ENCODE measurements at places on chromosomes 12 and 14.

GRCh38 chr14:75128596-75128990 is 1.7 kb upstream of the NEK9 start:
- no peak for DNase-seq

DNA sequence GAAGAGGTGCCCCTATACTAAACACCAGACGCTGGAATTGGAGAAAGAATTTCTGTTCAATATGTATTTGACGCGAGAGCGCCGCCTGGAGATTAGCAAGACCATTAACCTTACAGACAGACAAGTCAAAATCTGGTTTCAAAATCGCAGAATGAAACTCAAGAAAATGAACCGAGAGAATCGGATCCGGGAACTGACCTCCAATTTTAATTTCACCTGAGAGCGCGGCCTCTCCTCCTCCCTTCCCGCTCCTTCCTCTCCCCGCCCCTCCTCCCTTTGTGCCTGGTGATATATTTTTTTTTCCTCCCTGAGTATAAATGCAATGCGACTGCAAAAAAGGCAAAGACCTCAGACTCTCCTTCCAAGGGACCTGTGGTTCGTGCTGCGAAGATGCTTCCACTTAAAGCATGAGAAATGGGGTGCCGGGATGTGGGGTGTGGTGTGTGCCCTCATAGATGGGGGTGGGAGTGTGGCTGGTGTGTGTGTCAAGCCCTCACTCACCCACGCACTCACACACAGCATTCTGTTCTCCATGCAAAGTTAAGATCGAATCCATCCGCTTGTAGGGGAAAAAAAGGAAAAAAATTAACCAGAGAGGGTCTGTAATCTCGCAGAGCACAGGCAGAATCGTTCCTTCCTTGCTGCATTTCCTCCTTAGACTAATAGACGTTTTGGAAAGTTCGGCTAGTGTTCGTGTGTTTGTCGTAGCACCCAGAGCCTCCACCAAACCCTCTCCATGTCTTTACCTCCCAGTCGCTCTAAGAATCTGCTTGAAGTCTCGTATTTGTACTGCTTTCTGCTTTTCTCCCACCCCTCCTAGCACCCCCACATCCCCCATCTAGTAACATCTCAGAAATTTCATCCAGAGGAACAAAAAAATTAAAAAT is 4.5 kb downstream of the HOXC10 start:
- no peak for DNase-seq

DNA sequence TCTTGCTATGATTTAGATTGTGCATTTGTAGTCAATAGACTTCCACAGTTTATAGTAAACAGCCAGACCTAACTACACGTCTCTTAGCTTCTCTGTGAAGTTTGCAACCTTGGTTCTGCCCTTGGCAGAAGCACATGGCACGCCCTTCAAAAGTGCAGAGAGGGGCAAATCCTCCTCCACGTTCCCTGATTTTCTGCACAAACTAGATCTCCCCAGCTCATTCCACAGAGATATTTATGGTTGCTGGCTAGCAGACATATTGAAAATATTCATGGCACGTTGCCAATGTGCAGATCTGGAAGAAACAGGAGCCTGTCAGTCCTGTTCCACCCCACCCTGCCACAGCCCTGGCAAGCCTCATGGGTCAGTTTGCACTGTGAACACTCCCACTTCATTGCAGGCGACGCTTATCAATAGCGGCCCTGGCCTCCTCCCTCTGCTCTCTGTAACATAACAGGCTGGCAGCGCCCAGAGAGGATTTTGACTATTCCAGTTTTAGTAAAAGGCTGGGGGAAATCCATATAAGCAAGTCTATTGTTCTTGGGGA is 6.5 kb upstream of the LGALS3 start:
- no peak for DNase-seq

- no peak for DNase-seq
These were observed 107.9 kb upstream of the NAP1L1 start for GRCh38 chr12:76192416-76192815.

- no peak for DNase-seq
These were observed 462.5 kb downstream of the AEBP2 start for GRCh38 chr12:19901841-19902240.

GRCh38 chr14:91280129-91280528 is 35.6 kb upstream of the GPR68 start:
- DNase-seq = no peak

- DNase-seq = no peak
These were observed 8.2 kb upstream of the SERPINA11 start for GRCh38 chr14:94460631-94461416.

DNA sequence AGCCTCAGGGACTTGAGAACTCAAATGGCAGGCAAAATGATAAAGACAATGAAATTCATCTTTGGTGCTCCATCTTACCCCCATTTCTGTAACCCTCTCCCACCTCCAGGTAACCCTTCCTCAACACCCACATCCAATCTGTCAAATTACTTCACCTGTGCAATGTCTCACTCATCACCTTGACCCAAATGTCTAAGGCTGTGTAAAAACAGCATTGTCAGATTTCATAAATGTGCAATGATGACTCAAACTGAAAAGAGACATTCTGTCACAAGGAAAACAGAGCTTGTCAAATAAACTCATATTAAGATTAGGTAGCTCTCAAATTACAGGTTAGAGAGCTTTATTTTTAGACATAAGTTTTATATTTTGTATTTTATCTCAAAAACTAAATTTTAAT is 19.9 kb upstream of the COCH start:
- no peak for DNase-seq

DNA sequence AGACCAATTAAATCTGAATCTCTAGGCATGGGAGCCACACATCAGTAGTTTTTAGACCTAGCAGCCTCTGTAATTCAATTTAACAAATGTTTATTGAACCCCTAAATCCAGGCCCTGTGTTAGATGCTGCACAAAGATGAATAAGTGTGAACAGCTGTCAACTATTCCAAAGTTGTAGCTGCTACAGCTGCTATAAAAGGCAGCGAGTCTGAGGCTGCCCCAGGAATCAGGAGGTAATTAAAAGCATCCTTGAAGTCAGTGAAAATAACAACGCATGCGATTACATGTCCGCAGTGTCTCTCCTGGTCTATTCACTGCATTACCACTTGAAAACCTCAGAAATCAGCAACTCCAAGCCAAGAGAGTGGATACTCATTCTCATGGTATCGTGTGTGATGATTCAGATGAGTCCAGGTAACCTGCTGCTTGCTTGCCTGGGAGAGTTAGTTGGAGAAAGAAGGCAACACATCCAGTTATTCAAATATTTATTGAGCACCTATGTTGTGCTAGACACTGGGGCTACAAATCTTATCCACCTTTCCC is 34.9 kb upstream of the DDHD1 start:
- no peak for DNase-seq

GRCh38 chr14:60651796-60652673 is 2.8 kb upstream of the SIX1 start:
- DNase-seq = no peak

DNA sequence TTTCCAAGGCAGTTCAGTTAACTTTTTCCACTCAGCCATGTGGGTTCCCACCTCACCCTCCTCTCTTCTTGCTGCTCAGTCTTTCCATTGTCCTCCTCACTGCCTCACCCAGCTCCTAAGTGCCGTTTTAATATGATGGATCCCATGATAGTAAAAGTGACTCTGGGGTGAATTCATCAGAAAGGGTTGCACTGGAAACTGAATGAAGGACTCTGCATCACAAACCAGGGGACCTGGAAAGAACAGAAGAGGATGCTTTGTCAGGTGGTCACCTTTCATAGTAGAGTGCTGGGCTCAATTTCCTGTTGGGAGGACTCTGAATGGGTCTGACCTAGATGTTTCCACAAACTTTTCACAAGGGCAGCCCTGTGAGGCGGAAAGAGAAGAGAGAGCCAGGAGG is 67.8 kb upstream of the SLC8A3 start:
- DNase-seq = no peak

GRCh38 chr14:95814363-95815225 is 62.0 kb upstream of the TUNAR start:
- DNase-seq = no peak

- no peak for DNase-seq
These were observed 11.2 kb downstream of the NUAK1 start for GRCh38 chr12:106127338-106128126.

GRCh38 chr14:70702161-70702560 is 60.4 kb downstream of the TTC9 start:
- no peak for DNase-seq

DNA sequence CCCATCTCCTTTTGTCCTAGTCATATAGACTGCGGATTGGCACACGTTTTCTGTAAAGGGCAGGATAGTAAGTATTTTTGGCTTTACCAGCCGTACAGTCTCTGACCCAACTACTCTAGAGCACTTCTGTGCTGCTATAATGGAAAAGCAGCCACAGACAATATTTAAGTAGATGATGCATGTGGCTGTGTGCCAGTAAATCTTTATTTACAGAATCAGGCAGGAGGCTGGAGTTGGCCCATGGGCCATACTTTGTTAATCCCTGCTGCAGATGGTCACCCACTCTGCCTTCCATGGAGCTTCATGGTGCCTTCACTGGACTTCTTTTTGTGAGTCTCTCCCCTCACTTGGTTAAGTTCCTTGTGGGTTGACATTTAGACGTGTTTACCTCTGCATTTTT is 584.5 kb upstream of the TBX3 start:
- DNase-seq = no peak

GRCh38 chr12:94143438-94143837 is 4.9 kb upstream of the PLXNC1 start:
- no peak for DNase-seq

DNA sequence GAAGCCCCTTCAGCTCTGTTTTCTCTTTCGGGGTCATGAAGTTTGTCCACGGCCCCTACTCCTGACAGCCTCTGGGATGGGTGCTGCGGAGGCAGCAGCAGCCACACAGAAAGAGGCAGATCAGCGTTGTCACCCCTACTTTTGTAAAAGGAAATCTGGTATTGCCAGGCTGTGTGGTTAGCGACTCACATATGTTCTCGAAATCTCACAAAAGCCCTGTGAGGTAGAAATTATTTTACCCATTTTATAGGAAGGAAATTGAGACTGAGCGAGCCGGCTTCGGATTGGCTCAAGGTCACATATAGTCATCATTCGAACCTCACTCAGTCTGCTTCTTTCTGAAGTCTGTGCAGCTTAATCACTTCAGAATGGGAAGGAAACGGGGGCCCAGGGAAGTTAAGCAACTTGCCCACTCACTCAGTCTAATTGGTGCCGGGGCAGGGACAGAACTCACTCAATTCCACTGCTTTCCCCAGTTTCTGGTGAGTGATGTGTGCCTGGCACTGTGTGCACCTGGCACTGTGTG is 1.1 kb upstream of the CKAP4 start:
- DNase-seq = no peak

DNA sequence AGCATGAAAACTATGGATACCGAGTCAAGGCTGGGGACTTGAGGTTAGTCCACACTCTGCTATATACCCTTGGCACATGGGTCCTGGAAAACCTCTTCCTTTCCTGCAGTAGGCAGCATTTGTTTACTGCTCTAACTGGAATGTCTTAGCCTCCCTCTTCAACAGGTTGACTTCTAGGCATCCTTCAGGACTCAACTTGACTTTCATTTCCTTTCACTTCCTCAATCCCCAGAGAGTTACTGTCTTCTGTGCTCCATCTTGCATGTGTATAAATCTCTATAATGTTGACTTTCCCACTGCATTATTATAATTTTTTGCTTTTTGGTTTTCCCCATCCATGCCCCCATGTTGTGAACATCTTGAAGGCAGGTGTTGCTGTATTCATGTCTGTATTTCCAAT is 107.9 kb downstream of the VRK1 start:
- DNase-seq = no peak

- DNase-seq = no peak
These were observed 145.1 kb upstream of the GRIP1 start for GRCh38 chr12:66823857-66824570.

GRCh38 chr12:132620899-132621656 is 2.5 kb downstream of the P2RX2 start:
- no peak for DNase-seq

- DNase-seq = no peak
These were observed 117.2 kb upstream of the ATP2B1 start for GRCh38 chr12:89825591-89826449.

- DNase-seq = no peak
These were observed 304.7 kb downstream of the RMST start for GRCh38 chr12:97767347-97767746.

DNA sequence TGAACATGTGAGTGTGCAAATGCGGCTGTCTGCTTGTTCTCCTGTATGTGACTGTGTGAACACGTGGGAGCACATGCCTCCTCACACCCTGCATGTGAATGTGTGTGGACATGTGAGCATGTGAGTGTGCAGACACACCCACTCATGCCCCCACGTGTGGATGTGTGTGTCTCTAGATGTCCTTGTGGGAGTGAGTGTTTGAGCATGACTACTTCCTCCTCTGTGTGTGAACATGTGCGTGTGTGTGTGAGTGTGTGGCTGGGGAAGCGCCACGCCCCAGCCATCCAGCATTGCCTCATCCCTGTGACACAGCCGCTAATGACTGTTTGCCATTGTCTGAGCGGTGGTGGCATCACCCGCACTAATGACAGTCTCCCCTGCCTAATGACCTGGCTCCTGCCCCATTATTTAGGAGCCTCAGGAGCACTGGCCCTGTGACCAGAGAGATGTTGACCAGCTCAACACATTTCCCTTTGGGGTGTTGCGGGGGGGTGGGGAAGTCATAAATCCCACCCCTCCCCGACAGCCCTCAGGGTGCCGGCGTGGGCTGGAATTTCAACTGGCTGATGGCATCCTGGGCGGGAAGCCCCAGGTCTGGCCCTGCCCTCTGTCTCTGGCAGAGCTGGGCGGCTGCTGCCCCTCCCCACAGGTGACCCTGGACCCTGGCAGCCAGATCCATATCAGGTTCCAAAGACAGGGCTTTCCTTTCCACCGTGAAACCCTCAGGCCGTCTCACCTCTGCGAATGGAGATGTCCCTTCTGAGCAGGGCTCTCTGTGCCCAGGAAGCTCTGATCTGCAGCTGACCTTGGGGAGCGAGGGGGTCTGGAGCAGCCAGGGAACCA is 11.5 kb upstream of the KRT80 start:
- DNase-seq = no peak

- DNase-seq = no peak
These were observed 10.8 kb upstream of the GPRC5A start for GRCh38 chr12:12880537-12880936.

DNA sequence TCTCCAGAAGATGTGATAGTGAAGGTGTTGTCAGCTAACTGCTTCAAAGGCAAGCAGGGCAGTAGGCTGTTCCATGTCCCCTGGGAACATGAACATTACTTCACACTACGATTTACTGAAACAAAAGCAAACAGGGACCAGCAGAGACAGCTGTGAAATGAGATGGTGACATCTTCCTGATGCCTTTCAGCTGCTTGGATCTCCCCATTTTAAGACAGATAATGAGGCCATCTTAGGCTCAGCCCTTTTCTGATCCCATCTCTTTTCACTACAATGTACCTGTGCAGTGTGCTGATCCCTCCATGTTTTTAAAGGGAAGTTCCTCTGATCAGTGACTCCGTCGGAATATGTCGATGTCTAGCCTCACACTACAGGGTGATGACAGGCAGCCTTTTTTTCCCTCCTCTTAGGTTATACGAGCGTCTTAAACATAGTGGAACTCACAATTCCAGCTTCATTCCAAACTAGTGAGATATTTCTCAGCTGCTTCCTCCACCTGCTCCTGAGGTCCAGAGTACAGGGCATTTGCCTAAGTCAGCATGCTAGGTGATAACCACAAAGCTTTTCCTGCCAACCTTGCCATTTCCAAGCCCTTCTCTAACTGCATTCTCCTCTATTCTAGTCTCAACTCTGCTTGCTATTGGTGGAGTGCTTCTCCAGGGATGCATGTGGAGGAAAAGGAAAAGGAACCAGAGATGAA is 87.6 kb upstream of the EGLN3 start:
- no peak for DNase-seq

GRCh38 chr14:37598747-37599506 is 3.5 kb downstream of the TTC6 start:
- no peak for DNase-seq

GRCh38 chr12:120468325-120468820 is 1.2 kb downstream of the SRSF9 start:
- DNase-seq = peak; percentile 75

All from stimulated activated effector memory CD8-positive, alpha-beta T cell treated with anti-CD3 and anti-CD28 coated beads, Interleukin-12 subunit alpha, Interleukin-12 subunit beta, amount 100 ng/mL, for 72 hours (primary cell).